ENCODE measurements at places on chromosomes 2 and 18.

GRCh38 chr2:169225233-169225750 lies 137.0 kb downstream of the LRP2 start:
- no peak for DNase-seq

DNA sequence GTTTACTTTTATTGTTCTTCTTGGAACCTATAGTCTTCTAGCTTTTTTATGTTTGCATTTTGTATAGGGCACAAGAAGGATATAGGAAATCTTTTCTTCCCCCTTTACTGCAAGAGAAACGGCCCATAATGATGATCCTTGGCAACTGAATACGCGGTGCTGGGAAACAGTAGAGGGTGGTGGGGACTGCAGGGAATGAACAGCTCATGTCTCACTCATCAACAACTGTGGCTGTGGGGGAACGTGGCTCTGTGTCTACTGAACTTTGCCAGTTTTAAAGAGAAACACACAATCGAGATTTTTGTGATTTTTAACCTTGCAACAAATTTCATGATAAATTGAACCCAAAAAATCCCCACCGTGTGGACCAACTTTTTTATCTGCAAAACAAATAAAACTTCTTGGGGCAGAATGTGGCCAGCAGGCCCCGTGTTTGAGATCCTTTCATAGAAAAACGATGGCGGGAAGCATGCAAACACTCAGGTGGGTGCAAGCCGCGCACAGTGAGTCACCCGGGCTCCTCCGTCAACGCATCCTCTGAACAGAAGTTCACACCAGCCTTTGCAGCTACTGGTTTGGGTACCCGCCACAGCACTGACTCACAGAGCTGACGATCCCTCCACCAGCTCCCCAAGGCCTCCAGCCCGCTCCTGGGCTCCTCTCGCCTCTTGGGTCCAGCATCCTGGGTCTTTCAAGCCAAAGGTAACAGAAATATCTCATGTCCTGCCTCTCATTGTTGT lies 149.3 kb downstream of the COL6A3 start:
- DNase-seq, result no peak

DNA sequence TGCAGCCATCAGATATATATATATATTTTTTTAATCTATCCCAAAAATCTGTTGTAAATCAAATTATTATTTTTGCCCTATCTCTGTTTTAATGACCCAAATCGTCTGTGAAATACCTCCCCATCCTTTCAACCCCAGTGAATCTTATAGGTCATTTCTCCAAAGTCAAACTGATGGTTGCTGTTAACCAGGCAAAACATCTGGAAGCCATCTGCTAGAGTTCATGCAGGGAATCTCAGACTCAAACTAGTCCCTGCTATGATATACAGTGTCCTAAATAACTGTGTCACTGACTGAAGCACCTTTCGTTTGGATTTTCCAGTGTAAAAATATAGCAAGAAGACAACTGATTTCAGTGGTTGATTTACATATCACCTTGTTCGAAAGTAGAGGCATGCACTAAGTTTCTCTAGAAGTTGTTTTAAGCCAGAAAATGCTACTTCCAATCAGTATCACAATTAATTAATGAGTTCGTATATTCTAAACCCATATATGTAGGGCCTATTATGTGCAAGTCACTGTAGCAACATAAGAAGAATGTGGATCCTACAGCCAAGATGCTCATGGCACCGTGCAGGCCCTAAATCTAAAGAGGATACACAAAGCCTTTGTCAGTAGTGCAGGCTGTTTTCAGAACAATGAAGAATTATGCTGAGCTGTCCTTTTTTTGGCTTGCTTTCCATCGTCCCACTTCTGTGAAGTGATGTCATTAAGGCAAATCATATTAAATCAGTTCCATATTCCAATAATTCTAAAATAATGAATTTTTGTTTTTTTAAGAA lies 566.0 kb downstream of the STK39 start:
- DNase-seq, result no peak

DNA sequence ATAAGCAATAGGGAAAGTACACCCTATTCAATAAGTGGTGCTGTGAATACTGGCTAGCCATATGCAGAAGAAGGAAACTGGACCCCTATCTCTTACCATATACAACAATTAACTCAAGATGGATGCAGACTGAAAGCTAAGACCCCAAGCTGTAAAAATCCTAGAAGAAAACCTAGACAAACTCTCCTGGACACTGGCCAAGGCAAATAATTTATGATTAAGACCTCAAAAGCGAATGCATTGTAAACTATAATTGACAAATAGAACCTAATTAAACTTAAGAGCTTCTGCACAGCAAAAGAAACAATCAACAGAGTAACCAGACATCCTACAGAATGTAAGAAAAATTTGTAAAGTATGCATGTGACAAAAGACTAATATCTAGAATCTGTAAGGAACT lies 41.1 kb upstream of the ASXL3 start:
- no peak for DNase-seq

- no peak for DNase-seq
These were observed 78.0 kb downstream of the PTPN4 start for GRCh38 chr2:119837759-119838158.

- DNase-seq, result no peak
These were observed 820.6 kb upstream of the PIK3C3 start for GRCh38 chr18:41134426-41134825.

Measured in HTR-8/SVneo (cell line).